ENCODE measurements at places on chromosomes 1 and 21. TPM values are rescaled to one million over a fixed set of nuclear protein-coding genes. Genes with fewer than 3 reads are reported as not detected.

Gene LCE1B
- total RNA-seq, result not detected

Gene PROK1
- not detected for total RNA-seq

DNA sequence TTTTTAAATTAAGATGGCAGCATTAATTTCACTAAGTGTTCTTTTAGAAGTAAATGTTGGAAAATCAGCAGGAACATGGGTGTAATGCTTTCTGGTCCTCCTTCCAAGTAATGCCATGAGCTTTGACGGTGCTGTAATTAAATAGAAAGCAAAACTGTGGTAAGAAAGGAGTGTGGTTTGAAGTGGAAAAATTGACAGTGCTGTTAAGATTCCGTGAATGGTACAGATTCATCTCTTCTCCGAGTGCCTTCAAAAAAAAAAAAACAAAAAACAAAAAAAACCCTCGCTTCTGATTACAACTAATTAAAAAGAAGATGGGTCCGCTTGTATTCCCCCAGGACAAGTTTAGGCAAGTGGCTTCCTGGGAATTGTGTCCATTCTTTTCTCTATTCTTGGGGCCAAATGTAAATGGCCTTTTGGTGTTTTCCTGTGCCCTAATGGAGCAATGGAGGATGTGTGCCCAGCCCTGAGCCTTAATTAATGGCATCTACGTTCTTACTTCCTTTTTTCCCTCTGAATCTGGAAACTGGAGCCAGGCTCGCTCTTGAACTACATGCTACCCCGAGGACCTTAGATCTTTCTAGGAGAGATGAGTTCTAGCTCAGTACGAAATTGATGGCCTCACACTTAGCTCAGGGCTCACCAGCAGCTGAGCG is 5.1 kb downstream of the LMO4 start:
- DNase-seq, result no peak

Gene DUSP10
- total RNA-seq, result 4.4 TPM

DNA sequence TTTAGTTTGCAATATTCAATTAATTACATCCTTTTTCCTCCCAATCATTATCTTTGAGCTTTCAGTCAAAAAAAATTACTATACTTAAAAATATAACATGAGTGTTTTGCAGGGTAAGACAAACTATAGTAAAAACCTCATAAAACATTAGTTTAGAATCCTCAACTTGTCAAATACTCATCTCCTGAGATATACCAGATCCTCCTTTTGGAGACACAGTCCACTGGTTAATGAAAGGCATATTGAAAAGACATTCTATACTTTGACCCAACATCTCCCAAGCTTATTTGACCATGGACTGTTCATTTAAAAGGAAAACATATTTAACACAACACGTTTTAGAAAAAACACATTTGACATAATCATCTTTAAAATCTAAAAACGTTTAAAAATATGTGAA is 52.8 kb downstream of the NRIP1 start:
- DNase-seq, result no peak

GRCh38 chr1:33429856-33430691 is 821 bp downstream of the PHC2 start:
- peak; percentile 63 for DNase-seq

DNA sequence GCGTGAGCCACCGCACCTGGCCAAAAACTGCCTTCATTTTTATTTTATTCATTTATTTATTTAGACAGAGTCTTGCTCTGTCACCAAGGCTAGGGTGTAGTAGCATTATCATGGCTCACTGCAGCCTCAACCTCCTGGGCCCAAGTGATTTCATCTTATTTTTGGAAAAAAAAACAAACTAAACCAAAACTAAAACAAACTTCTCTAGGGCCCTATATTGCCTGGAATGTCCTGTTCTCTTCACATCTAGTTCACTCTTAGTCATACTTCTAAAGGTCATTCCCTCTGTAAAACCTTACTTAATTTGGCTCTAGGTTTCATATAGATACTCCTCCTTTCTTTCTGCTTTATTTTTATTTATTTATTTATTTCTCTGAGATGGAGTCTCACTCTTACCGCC is 15.6 kb downstream of the RPS27 start:
- no peak for DNase-seq

Gene S100A5
- total RNA-seq, result not detected

- no peak for DNase-seq
Observed at GRCh38 chr1:86155051-86155806, 1.3 kb downstream of the COL24A1 start.

Gene CRP
- total RNA-seq, result not detected
